Activated CD4-positive, alpha-beta T cell treated with anti-CD3 and anti-CD28 coated beads, Interleukin-2, amount 50 U/mL, for 48 hours (primary cell): ENCODE measurements at places on chromosomes 13 and 19.
A peak's percentile ranks its signal among the peaks of the same experiment; 100 is the strongest.

DNA sequence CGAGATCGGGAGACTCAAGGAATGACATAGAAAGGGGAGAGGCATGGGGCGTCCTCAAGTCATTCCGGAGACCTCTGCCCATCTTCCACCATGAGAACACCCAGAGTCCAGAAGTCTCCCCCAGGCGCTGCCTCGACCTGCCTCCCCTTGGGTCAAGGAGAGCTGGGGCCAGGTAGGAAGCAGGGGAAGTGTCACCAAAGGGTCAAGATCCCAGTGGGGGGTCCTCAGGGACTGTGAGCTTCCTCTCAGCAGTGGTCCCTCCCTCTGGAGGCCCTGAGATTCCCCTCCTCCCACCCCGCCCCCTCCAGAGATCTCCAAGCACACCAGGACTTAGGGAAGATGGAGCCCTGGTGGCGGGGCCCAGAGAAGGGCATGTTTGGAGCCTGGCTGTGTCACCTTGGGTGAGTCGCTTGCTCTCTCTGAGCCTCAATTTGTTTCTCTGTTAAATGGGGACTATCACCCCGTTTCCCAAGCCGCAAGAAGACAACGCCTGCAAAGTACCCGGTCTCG lies 919 bp downstream of the DACT3 start:
- peak; percentile 20 for DNase-seq

- DNase-seq = no peak
Observed at GRCh38 chr13:59829690-59830089, 334.0 kb downstream of the DIAPH3 start.

GRCh38 chr19:34305221-34306083 lies 51.1 kb downstream of the GARRE1 start:
- DNase-seq = no peak

- peak; percentile 81 for DNase-seq
Observed at GRCh38 chr19:11481534-11482383, 913 bp upstream of the ELAVL3 start.

DNA sequence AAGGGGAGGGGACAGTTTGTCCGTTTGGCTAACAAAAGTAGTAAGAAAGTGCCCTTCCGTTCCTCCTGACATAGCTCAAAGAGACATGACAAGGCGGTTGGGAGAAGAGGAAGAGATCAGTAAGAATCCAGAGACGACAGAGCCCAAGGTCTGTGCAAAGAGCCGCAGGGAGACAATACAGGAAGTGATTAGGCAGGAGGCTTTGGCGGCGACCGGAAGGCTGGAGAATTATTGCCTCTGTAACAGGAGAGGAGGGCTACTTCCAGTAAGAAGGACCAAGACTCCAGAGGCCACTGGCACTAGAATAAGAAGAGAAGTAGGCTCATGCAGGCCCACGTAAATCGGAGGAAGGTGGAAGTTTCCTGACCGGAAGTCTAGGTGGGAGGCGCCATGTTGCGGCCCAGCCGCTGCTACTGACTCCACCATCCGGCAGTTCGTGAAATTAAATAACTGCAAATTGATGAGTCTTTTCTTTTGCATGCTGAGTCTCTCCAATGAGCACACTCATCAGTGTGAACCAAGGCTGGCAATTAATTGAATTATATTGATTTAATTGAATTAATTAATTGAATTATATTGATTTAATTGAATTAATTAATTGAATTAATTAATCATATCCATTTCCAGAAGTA lies 9.9 kb downstream of the RFX2 start:
- peak; percentile 46 for DNase-seq

DNA sequence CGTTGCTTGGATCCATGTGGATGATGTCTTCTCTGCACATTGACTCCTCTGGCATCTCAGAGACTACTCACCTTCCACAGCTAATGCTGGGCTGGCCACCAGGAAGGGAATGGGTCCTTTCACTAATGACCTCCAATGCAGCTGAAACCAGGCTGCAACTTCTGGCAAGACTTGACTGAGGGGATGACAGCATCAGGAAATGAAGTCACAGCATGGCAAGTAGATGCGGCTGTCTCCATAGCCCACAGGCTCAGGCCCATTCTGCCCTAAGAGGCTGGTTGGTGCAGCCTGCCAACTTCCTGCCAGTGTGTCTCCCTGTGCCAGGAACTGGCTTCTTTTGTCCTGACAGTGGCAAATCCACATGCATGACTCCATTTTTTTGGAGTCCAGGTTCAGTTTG lies 467.3 kb downstream of the TSHZ3 start:
- no peak for DNase-seq

DNA sequence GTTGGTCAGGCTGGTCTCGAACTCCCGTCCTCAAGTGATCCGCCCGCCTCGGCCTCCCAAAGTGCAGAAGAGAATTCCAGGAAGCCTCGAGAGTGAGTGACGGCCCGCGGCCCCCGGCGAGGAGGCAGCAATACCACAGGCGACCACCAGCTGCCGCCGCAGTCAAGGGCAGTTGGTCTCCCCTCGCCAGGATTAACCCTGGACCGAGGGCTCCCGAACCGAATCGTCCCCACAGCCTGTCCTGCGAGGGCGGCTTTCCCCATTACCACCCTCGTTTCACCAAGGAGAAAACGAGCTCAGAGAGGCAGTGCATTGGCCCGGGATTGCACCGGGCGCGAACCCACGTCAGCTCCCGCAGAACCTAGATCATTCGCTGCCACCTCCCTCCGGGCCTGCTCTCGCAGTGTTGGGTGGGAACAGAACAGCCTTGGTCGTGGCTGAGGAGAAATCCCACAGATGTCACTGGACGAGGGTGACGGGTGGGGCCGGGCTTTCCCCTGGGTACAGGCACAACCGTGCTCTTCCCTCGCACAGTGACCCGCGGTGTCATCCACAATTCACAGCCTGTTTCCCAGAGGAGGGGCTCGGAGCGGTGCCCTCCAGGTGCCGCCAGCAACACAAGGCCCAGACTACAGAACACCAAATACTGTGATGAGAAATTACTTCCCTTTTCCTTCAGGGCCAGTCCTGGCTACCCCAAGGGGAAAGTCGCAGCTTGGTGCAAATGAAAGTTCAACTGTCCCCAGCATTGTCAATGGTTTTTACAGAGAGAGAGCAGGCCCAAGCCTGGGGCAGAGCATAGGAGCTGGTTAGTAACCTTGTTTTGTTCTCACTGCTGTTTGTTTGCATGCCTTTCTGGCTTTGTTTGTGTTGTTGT lies 24.8 kb downstream of the C2CD4C start:
- DNase-seq = no peak

DNA sequence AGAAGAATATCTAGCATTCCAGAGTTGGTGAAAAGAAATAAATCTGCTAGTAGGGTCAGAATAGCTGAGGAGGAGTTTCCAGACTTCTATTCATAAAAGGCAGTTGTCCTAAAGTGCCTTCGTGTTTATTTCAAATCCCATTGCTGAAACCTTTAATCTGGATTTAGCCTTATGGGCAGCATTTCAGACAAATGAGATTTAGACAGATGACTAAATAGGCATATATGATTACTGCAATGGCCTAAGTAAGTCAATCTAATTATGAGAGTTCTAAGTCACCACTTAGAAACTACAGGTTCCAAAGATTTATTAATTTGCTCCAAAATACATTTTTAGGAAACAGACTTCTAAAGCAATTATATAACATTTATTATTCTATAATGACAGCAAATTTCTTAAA lies 368.7 kb downstream of the LIG4 start:
- DNase-seq = no peak

DNA sequence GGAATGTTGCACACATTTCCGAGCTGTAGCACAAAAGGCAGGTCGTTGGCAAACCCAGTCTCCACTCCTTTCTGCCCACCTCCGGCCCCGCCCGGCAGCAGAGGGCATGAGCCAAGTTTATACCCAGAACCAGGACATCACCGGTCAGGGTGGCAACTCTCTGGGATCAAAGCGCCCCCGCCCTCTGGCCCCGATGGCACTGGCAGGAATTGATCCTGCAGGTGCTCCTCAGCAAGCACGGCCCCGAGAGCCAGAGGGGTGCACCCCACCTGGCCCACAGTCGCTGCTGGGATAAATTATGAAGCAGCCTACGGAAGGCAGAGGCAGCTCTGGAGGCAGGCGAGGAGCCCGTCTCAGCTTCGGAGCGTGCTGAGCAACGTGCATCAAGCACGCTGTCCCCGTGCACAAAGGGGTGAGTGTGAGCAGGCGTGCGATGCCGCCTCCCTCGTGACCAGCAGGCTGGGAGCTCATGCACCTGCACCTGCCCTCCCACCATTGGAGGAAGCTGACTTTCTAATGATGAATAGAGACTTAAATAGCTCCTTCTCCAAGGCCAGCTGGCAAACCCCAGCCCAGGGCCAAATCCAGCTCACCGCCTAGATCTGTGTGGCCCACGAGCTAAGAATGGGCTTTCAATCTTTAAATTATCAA lies 25.7 kb downstream of the SHC2 start:
- DNase-seq = no peak

DNA sequence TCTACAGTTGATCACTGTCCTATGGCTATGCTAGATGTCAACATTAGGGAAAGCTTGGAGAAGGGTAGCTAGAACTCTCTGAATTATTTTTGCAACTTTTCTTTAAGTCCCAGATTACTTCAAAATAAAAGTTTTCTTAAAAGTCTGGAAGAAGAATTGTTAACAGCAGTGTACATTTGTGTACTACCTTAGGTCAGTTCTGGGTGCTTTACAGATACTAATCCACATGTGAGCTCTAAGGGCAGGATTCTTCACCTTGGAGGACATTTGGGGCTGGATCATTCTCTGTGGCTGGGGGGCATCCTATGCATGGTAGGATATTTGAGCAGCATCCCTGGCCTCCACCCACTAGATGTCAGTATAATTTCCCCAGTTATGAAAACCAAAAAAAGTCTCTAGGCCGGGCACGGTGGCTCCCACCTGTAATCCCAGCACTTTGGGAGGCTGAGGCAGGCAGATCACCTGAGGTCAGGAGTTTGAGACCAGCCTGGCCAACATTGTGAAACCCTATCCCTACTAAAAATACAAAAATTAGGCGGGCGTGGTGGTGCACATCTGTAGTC lies 2.8 kb downstream of the BRME1 start:
- peak; percentile 49 for DNase-seq

GRCh38 chr19:35347171-35347929 lies at the start of gene FFAR1:
TSS of gene FFAR1 (plus strand) at chr19:35347902. CDS start at chr19:35351552, 3,650 bp downstream.
- DNase-seq = peak; percentile 56

GRCh38 chr13:109157275-109157674 lies 527.9 kb downstream of the MYO16 start:
- DNase-seq = no peak

- peak; percentile 65 for DNase-seq
Observed at GRCh38 chr13:24271601-24272451, 37.6 kb upstream of the C1QTNF9 start.

- no peak for DNase-seq
Observed at GRCh38 chr19:51469162-51469561, 9.2 kb upstream of the CEACAM18 start.

DNA sequence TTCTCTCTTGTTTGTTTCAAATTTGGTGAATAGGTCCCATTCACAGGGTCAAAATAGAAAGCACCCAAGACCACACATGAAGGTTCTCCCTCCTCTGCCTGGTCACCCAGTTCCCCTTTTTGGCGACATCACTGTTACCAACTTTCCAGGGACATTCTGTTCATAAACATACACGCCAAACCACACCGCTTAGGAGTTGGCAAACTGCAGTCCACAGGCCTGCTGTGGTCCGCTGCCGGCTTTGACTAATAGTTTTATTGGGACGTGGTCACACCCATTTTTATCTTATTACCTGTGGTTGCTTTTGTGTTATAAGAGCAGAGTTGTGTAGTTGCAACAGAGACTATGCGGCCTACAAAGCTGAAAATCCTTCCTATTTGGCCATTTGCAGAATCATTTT lies 24.2 kb downstream of the UHRF1 start:
- DNase-seq = no peak

DNA sequence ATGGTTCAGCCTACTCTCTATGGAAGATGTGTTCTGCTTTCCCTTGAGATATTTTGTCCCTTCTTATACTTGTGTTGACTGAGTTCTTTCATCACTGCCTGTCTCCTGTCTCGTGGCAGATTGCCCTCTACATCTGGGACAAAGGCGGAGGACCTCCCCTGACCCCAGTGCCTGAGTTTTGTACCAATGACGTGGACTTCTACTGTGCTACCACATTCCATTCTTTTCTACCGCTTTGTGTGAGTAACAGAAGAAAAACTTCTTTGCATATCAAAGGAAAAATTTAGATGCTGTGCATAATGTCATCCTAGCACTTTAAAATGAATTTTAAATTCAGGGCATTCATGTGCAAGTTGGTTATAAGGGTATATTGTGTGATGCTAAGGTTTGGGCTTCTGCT lies 74.6 kb downstream of the B3GLCT start:
- no peak for DNase-seq

GRCh38 chr19:53988981-53989380 lies 2.5 kb upstream of the CACNG6 start:
- DNase-seq = no peak

DNA sequence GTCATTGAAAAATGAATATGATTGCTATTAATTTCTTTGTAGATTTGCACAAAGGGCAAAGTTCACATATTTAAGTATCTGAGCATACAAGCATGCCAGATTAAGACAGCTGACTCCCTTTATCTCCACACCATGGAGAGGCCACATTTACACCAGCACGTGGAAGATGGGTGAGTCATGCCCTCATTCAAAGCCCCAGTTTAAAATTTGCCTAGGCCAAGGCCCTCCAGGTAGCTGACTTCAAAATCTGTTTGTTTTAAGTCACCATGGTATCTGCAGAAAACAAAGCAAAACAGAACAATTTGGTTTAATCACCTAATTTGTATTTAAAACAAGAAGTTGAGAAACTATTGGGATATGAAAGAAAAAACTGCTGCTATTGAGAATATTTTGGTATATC lies 109.2 kb downstream of the ESD start:
- DNase-seq = no peak

DNA sequence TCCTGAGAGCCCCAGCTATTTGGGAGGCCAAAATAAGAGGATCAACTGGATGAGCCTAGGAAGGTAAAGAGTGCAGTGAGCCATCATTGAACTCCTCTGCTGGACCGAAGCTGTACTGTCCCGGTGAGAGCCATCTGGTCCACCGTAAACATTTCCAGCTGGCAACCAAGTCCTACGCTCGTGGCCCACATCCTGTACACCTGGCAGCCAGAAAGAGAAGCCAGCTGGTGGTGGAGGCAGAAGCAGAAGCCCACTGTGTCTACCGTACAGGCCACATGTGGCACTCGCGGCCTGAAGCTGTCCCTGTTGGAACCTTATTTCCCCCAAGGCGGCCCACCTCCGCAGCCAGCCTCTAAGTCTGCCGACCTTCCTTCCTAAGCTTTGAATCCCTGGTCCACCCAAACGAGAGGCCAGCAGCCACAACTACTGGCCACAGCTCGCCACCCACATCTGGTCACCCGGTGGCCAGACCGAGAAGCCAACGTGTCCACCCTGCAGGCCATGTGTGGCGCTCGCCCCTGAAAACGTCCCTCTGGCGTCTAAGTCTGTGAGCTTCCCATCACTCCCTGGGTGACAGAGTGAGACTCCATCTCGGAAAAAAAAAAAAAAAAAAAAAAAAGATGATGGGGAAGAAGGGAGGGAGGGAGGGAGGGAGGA lies 14.2 kb upstream of the ZNF91 start:
- no peak for DNase-seq

- no peak for DNase-seq
Observed at GRCh38 chr19:3383121-3383722, 16.8 kb downstream of the NFIC start.
